ENCODE measurements at places on chromosomes 16 and 17. TPM values are rescaled to one million over a fixed set of nuclear protein-coding genes. Genes with fewer than 3 reads are reported as not detected.

Gene MT1X
- total RNA-seq = 37.2 TPM

Gene RNF151
- total RNA-seq = not detected

Gene GFAP
- not detected for total RNA-seq

Gene CHST4
- total RNA-seq = under 0.01 TPM

Gene TP53TG3D
- not detected for total RNA-seq

Gene KRT34
- 3.6 TPM for total RNA-seq

Gene PRR35
- not detected for total RNA-seq

Gene HOXB9
- under 0.01 TPM for total RNA-seq

Gene MMP28
- 0.18 TPM for total RNA-seq

Gene TEKT5
- total RNA-seq = not detected

Gene SLX4
- total RNA-seq = 1.3 TPM

Gene CDC42EP4
- total RNA-seq = 16.1 TPM

Gene DYNLRB2
- not detected for total RNA-seq

Gene TP53TG3F
- not detected for total RNA-seq

Gene LPCAT2
- 8.6 TPM for total RNA-seq

Gene SECTM1
- 2.3 TPM for total RNA-seq

Data from IMR-90 (cell line).